ENCODE measurements at places on chromosomes 6 and 20. TPM values are rescaled to one million over a fixed set of nuclear protein-coding genes. Genes with fewer than 3 reads are reported as not detected.

DNA sequence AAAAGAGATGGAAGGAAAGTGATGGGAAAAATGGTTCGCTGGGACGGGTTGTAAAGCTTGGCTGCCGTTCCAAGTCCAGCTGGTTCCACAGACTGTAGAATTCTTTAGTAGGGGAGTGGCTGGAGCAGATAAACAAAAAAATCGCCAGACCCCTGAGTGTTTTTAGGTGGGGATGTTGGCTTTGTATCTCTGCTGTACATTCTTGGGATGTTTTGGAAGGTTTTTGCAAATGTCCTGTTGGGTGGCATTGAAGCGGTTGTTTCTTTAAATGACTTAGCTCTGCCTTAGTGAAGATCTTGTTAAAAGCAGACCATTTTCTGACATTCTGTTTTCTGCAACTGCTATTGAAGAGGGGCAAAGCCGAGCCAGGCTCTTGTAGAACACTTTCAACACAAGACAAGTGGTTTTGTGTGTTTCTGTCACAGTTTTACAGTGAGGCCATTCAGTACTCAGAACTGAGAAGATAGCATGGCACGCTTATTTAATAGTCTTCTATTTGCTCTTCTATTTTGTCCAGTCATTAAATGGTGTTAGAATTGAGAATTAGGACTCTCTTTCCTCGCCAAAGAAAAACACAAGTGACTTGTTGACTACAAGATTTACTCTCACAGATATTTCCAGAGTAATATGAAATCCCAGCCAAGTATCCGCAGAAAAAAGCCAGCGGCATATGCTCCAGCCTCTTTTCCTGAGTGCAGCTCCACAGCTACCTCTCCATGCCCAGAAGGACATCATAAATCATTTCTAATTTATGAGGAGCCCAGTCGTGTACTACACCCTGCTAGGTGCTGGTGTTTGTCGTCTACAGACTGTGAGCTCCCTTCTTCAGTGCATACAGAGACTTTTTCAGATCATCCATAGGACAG, 65.8 kb downstream of the PHACTR2 start:
- peak; percentile 90 for DNase-seq

DNA sequence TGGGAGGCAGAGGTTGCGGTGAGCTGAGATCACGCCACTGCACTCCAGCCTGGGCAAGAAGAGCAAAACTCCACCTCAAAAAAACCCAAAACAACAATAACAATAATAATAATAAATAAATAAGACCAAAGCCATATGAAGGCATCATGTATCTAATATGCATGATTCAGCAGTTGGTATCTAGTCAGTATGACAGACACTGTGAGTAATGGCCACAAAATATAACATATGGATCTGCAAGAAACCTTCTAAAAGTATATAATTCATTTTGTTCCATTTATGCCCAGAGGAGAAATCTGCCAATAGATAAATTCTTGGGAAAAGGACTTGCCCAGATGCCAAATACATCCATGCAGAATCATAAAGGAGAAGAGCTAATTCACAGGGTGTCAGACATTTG, 252.3 kb downstream of the BTBD9 start:
- DNase-seq, result no peak

GRCh38 chr6:158233214-158233795, 65.2 kb downstream of the GTF2H5 start:
- DNase-seq, result no peak

DNA sequence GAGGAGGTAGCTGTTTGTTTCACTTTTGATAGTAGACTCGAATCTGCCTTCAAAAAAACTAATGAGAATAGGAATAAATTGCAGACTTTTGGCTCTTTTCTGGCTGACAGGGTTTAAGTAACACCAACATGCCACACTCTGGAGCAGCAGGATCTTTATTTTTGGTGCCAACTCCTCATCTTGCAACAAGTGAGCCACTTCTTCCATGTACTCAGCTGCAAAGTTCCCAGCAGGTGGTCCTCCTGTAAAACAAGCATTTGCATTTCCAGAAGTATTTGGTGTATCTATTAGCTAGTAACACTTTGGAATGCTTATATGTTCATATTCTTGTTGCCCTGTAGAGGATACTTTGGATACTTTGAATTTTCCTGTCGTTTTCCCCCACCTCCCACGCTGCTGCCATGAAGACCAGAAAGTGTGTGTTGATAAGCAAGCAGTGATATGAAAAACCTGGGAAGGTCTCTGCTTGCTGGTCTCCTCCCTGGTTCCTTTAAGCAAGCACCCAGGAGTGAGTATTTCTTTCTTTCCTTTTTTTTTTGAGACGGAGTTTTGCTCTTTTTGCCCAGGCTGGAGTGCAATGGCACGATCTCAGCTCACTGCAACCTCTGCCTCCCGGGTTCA, 1.0 kb downstream of the ARMH2 start:
- DNase-seq, result no peak

- no peak for DNase-seq
Observed at GRCh38 chr6:56657354-56657753, 14.7 kb upstream of the DST start.

DNA sequence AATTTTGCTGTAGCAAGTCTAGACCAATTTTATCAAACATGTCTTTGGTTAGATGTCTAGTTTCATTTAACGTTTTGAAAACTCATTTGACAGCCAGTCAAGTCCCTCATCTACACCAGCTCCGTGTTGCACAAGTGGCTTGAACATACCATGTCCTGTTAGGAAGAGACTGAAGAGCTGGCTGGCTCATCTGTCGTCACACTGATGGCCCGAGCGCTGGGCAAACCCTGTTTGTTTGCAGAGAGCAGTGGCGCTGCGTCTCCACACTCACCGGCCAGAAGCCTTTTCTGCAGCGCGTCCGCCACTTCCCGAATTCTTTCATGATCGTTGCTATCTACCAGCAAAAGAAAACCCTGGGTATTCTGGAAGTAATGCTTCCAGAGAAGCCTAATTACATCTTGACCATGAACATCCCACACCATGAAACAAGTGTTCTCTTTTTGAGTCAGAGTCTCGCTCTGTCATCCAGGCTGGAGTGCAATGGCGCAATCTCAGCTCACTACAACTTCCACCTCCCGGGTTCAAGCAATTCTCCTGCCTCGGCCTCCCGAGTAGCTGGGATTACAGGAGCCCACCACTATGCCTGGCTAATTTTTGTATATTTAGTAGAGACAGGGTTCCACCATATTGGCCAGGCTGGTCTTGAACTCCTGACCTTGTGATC, 10.7 kb upstream of the TCFL5 start:
- no peak for DNase-seq

DNA sequence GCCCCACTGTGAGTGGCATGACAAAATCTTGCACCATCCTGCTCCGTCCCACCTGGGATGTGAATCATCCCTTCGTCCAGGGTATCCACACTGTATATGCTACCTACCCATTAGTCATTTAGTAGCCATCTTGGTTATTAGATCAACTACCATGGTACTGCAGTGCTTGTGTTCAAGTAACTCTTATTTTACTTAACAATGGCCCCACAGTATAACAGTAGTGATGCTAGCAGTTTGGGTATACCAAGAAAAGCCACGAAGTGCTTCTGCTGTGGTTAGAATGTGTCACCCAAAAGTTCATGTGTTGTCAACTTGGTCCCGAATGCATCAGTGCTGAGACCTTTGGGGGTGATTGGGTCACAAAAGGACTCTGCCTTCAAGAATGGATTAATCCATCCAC, 11.7 kb downstream of the OSER1 start:
- DNase-seq, result no peak

DNA sequence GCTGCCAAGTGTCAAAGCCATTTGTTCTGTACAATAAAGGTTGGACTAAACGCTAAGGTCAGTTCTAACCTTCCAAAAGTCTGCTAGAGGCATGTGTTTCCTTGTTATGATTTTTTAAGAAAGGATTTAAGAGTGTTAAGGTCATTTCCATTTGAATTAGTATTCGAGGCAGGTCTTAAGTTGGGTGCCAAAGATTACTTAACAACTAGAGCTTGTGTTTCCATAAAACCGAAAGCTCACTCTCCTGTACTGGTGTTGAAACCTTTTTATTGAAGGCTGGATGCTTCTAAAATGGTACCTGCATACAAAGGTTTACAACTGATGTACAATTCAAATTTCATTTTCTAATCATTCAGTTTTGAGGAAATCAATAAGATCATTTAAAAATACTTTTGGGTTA, 82.4 kb downstream of the RNF144B start:
- no peak for DNase-seq

GRCh38 chr6:119480961-119481497, 131.5 kb upstream of the MAN1A1 start:
- DNase-seq, result no peak

DNA sequence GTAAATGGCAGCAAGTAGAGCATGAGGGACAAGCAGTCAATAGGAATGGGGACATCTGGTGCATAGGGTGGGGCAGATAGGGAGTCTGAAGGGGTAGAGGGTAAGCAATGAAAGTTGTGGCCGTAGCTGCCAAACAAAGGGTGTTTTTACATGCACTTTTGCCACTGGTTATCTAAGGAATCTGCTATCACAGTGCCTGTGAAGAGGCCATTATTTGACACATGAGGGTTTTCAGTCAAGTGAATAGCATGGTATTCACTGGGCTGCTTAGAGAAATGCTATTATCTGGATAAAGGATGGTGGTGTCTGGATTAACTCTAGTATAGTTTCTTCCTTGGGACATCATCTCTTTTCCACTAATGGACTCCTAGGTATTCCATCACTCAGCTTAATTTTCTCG, 118.2 kb downstream of the CARMIL1 start:
- DNase-seq, result no peak

DNA sequence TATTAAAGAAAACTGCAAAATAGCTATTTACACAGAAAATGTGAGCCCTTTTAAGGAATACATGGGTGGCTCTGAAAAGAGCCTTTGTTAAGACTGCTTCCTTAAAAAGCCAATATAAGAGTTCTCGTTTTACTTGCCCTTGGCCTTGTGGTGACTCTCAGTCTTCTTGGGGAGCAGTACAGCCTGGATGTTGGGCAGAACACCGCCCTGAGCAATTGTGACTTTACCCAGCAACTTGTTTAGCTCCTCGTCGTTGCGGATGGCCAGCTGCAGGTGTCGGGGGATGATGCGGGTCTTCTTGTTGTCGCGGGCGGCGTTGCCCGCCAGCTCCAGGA, 111.5 kb downstream of the HFE start:
- no peak for DNase-seq

GRCh38 chr6:89703292-89703691, 64.7 kb upstream of the LYRM2 start:
- no peak for DNase-seq

DNA sequence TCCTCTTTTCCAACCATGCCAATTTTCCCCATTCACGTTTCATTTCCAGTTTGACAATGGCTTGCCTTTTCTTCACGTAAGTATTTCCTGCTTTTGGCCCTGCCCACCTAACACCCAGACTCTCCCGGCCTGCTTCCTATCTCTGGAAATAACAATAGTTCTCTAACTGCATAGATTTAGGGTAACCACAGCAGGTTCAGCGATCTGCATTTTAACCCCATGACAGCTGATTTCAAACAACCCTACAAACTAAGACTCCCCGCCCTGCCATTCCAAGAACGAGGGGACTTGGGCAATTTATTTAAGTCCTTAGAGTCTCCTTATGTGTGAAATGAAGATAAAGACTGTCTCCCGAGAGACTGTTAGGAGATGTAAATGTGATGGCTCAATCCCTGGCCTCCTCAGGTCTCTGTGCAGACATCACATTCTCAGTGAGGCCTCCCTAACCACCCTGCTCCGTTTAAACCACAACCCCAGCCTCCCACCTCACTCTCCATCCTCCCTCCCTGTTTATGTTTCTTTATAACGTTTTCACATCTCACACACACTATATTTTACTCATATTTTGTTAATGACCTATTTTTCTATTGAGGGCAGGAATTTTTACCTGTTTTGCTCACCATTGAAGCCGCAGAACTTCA, 134.8 kb downstream of the GJA10 start:
- DNase-seq, result no peak

DNA sequence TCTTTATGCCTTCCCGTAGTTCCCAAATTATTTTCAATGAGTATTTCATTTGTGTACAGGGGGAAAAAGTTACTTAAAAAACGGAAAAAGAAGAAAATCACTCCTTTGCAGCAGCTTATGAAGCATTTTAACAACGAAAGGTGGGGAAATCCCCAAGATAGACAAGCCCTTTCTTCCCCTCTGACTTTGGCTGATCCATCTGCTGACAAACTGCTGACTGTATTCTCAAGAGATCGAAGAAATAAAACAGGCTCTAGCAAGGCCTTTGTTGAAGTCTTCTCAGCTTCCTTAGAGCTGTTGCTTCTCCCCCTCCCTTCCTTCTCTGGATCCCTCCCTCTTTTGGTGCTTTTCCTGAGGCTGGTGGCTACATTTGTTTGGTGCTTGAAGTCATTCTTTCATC, 325.2 kb downstream of the NRN1 start:
- DNase-seq, result no peak

GRCh38 chr6:125945378-125946141, 11.0 kb upstream of the HINT3 start:
- DNase-seq, result peak; percentile 74

DNA sequence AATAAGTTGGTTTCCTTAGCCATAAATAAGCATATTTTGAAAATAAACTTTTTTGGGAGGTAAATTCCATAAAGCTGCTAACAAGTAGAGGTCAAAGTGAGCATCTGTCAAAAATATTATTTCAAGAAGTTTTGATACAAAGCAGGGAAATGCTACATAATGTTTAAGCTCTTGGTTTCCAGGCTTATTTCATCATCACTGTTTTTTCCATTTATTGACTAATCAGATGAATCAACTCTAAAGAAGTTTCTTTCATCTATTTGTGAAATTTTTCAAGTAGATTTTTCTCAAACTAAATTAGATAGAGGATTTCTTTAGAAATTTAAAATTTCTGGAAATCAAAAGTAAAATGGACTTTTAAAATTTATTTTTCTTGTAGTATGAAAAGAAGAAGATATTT, 89.5 kb upstream of the TBX18 start:
- peak; percentile 24 for DNase-seq

- DNase-seq, result no peak
Observed at GRCh38 chr6:140237251-140237650, 862.8 kb upstream of the CITED2 start.

Gene DYNLT1
- total RNA-seq, result 58.7 TPM

Gene COL12A1
- total RNA-seq, result 1,307 TPM

Gene SALL4
- total RNA-seq, result 3.6 TPM

Gene CFB
- 34.7 TPM for total RNA-seq

Gene ULBP2
- total RNA-seq, result 3.6 TPM

Gene CRISP2
- 0.96 TPM for total RNA-seq

Data from umbilical cord (tissue), 2 donors.